ENCODE measurements at places on chromosomes 6 and 20.

- no peak for DNase-seq
- no peaks in the 10 kb centered on the region for H3K36me3 ChIP-seq
- H3K27me3 ChIP-seq: no peaks in the 10 kb centered on the region
- H3K4me1 ChIP-seq: no peaks in the 10 kb centered on the region
- no peak overlapping the region for H3K4me3 ChIP-seq
Observed at GRCh38 chr6:69128411-69128810, 493.3 kb downstream of the ADGRB3 start.

DNA sequence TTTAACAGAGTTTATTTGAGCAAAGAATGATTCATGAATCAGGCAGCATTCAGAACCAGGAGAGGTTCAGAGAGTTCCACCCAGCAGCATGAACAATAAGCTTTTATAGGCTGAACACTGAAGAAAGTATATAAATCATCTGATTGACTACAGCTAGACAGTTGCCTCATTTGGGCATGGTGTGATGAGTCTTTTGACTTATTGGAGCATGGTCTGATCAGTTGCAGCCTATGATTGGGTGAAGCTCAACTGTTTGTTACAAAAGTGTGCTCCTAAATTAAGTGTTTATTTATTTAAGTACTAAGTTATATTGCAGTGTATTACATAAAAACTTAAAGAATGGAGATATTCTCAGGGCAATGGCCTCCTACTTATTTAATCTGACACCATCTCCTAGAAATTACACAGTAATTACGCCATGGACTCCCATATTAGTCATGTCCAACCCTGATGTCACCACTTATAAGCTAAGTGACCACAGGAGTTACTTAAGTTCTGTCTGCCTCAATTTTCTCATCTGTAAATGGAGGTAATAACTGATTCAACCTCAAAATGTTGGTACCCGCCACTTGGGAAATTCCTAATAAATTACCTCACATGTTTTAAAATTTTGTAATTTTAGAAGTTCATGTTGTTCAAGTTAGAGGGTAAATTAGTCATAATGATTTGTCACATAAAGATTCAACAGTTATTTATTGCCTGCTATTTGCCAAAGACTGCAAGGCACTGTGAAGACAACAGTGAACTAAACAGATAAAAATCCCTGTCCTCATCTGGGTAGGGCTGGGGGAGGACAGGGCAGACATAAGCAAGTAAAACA is 15.2 kb upstream of the ROS1 start:
- H3K27me3 ChIP-seq: peaks cover 52% of the 10 kb centered on the region
- no peaks in the 10 kb centered on the region for H3K36me3 ChIP-seq
- no peak overlapping the region for H3K27ac ChIP-seq
- no peak overlapping the region for H3K4me3 ChIP-seq
- no peaks in the 10 kb centered on the region for H3K4me1 ChIP-seq

- H3K27me3 ChIP-seq: no peaks in the 10 kb centered on the region
- DNase-seq: no peak
- H3K27ac ChIP-seq: no peak overlapping the region
- H3K4me3 ChIP-seq: no peak overlapping the region
- peaks cover 3% of the 10 kb centered on the region for H3K36me3 ChIP-seq
- no peaks in the 10 kb centered on the region for H3K4me1 ChIP-seq
Observed at GRCh38 chr6:71513036-71513435, 224.4 kb downstream of the OGFRL1 start.

GRCh38 chr20:45358282-45359068 is 4.5 kb upstream of the SYS1 start:
- H3K27ac ChIP-seq: no peak overlapping the region
- H3K4me3 ChIP-seq: no peak overlapping the region
- H3K4me1 ChIP-seq: peaks cover 16% of the 10 kb centered on the region
- no peak for DNase-seq

Data from effector memory CD8-positive, alpha-beta T cell (primary cell).